ENCODE measurements at places on chromosomes 1 and 21.

DNA sequence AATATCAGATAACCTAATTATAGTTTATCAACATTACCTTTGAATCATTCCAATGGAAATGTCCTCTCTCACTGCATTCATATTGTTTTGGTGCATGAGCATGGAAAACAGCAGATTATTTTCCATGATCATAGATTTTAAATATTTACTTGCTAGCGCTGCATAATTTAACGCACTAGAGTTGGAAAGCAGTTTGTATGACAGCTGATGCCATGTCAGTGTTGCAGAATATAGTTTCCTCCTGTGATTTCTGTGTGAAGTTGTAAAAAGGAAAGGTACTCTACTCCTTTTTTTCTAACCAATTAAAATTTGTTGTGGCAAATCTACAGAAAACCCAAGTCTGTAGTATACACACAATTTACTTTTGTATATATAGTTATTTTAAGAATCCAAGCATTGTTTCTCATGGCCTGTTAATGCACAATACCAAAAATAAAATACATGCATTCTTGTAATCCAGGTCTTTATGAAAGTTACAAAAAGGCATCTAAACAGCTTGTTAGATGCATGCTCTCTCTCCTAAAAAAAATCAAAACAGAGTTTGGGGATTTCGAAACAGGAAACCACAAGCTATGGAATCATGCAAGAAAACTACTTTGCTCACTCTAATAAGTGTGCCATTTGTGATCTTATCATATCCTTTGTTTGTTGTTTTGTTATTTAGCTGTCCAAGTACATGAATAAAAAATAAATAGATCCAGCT lies 1.9 kb upstream of the ATG4C start:
- DNase-seq = peak; percentile 71

DNA sequence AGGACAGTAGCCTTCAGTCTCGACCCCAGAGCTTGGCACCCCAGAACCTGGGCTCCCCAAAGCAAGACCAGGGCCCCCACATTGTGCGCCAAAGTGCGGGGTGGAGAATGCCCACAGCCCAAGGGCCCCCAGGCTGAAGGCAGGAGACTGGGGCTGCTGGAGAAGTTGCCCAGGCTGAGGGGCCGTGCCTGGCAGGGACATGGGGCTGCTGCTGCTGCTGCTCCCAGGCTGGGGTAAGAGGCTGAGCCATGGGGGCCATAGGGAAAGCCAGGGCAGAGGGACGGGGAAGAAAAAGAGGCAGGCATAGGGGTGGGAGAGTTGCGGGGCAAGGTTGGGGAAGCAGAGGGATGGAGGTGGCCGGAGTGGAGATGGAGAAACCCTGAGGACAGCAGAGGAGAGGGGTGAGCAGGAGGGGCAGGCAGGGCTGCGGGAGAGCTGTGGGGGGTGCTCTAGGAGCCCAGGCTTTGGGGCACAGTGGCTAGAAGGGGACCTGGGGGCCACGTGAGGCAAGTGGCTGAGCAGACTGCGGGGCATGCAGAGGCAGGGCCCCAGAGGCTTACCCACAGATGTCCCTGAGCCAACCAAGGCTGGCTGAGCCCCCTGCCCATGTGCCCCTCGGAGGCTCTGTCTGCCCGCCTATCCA lies 18.9 kb downstream of the SLC27A3 start:
- no peak for DNase-seq

DNA sequence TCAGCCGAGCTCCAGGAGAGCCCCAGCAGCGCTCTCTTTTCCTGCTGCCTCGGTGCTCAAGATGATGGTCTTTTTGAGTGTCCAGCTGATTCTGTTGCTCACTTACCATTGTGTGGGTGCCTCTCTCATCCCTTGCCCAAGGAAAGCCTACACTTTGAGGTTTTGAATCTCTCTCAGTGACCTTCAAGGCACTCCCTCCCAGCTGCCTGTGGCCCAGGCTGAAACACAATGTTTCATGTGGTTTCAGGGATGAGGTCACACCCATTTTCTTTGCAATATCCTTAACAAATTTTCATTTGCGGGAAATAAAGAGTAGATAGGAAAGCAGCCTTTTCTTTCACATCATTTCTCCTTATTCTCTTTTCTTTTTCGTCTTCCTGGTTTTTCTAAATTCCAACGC lies 12.6 kb upstream of the MRPS14 start:
- peak; percentile 19 for DNase-seq

- no peak for DNase-seq
These were observed 27.6 kb downstream of the FCRL3 start for GRCh38 chr1:157673008-157673407.

DNA sequence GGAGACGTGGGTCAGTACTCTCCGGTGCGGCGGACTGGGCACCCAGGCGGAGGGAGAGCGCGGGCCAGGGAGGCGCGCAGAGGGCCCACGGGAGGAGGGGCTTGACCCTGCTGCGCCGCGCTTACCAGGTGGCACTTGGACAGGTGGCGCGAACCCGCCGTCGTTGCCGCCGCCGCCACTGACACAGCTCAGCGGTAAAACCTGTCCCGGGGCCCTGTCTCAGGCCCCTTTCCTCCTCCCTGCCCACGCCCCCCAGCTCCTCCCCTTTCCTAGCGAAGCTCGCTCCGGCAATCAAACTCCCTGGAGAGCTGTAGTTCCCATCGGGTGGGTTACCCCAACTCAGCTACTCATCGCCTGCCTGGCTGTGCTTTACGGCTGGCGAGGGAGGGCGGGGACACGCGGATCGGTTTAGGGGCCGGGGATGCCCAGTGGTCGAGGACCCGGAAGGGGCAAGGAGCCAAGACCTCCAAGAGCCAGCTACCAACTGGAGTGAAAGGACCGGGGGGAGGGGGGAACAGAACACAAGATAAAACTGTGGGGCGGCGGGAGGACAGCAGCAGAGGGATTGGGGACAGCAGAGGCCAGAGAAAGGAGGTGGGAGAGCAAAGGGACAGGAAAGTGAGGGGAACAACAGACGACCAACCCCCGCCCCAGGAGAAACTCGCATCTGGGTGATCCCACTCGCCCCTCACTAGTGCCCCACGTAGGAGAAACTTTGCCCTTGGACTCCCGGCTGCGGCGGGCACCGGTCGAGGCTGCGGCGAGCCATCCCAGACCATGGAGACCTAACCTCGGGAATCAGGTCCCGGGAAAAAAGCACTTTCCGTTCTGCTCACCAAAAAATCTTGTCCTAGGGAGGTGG lies 2.9 kb downstream of the GFI1 start:
- DNase-seq = peak; percentile 59

DNA sequence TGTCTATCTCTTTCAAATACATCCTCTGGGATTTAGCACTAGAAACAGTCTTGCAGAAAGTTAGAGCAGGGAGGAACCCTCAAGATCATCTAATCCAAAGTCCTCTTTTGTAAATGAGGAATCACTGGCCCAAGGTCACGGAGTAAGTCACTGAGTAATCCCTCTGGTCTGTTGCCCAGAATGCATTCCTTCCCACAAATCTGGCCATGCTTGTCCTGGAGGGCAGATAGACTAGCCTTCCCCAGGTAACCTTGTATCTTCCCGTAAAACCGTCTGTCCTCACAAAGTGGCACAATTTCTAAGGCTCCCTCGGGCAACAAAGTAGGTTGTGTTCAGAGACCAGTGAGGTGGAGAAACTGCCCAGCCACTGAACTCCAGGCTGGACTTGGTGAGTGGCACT lies 46.2 kb downstream of the DDR2 start:
- DNase-seq = no peak

- no peak for DNase-seq
These were observed 13.9 kb upstream of the PDIK1L start for GRCh38 chr1:26097696-26098095.

- no peak for DNase-seq
These were observed 56.3 kb upstream of the ADAMTS5 start for GRCh38 chr21:27023186-27023585.

DNA sequence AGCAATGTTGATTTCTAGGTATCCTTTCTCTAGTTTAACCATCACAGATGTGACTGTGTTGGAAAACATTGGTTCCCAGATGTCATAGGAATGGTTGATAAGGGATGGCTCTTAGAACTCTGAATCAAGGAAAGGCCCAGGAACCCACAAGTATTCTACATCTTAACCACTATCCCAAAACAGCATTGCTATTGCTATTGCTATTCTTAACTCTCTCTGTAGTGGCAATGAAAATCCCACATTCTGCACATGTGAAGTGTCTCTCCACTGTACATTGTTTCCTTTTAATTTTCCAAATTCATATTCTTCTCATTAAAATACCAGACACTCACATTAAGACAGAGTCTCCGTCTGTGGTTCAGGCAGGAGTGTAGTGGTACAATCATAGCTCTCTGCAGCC lies 420.4 kb upstream of the RUNX1 start:
- no peak for DNase-seq
